ENCODE measurements at places on chromosomes 3 and 15. TPM values are rescaled to one million over a fixed set of nuclear protein-coding genes. Genes with fewer than 3 reads are reported as not detected.

DNA sequence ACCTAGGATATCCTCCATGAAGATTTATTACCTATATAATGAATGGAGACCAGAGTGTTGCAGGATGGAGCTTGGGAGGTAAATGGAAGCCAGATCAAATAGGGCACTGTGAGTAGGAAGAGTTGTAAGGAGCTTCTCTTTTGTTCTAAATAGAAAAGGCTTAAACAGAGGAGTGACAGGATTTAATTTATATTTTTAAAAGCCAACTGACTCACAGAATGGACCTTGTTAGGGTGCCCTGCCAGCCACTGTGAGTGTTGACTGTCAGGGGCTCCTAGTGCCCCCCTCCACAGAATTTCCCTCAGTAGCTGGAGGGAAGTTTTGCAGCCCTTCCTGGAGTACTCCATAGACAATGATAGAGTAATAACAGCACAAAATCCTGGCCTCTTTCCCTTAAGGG lies 547.5 kb downstream of the MCTP2 start:
- no peak for DNase-seq

GRCh38 chr15:91109885-91110284 lies 9.8 kb downstream of the SV2B start:
- no peak for DNase-seq

The VEPH1 gene
- polyA plus RNA-seq, result 36.4 TPM

GRCh38 chr3:124569761-124570160 lies 160.5 kb upstream of the UMPS start:
- DNase-seq, result no peak

The STAB1 gene
- not detected for polyA plus RNA-seq

The CCDC71 gene
- polyA plus RNA-seq, result 27.7 TPM

- DNase-seq, result no peak
Measured at GRCh38 chr3:48945432-48945831, 26.8 kb downstream of the ARIH2 start.

DNA sequence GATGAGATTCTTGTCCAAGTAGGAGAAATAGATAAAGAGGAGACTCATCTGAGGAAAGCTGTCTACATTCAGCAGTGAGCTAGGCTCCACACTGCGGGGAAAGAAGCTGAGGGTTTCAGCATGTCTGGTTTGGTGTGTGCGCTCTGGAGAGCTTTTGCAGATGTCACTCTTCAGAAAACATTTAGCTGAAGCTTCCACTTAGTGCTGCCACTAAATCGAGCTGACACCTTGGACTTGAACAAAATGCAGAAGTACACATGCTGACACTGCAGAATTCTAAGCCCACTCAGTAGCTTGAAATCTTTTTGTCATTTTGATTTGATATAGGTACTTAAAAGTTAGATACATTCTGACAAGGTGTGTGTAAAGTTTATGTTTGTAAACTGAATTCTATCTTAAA lies 32.3 kb upstream of the CRTC3 start:
- no peak for DNase-seq

The GUCA1C gene
- not detected for polyA plus RNA-seq

DNA sequence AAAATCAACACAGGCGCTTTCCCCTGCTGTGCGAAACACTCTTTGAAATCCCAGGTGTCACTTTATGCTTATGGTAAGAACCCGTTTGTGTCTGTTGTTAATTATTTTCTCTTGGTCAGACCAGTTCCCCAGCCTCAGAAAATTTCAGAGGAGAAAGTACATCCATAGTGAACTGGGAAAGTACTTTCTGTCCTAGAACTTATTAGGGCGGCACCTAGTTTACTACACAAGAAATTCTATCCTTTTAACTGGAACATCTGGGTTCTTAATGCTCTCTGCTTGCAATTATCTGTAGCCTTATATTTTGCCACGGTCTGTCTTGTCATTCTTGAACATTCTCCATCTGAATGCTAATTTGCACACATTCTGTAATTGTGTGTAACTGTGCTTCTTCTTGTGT lies 215.0 kb downstream of the PTPRG start:
- no peak for DNase-seq

The CDHR4 gene
- 0.09 TPM for polyA plus RNA-seq

The MITF gene
- 32.2 TPM for polyA plus RNA-seq

- DNase-seq, result no peak
Measured at GRCh38 chr3:184783319-184783718, 28.6 kb upstream of the VPS8 start.

The NAA80 gene
- polyA plus RNA-seq, result 4.6 TPM

The GCSAM gene
- not detected for polyA plus RNA-seq

DNA sequence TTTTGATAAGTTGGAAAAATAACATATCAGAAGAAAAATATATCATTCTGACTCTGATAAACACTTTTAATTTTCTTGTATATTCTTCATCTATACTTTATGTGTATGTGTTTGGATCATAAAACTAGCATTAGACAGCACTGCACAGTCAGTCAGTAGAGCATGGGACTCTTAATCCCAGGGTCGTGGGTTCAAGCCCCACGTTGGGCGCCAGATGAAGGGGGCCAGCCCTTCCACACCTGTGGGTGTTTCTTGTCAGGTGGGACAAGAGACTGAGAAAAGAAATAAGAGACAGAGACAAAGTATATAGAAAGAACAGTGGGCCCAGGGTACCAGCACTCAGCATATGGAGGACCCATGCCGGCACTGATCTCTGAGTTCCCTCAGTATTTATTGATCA lies 546.0 kb upstream of the NR2F2 start:
- no peak for DNase-seq

GRCh38 chr15:47184003-47184907 lies 533.0 kb upstream of the SEMA6D start:
- DNase-seq, result no peak

DNA sequence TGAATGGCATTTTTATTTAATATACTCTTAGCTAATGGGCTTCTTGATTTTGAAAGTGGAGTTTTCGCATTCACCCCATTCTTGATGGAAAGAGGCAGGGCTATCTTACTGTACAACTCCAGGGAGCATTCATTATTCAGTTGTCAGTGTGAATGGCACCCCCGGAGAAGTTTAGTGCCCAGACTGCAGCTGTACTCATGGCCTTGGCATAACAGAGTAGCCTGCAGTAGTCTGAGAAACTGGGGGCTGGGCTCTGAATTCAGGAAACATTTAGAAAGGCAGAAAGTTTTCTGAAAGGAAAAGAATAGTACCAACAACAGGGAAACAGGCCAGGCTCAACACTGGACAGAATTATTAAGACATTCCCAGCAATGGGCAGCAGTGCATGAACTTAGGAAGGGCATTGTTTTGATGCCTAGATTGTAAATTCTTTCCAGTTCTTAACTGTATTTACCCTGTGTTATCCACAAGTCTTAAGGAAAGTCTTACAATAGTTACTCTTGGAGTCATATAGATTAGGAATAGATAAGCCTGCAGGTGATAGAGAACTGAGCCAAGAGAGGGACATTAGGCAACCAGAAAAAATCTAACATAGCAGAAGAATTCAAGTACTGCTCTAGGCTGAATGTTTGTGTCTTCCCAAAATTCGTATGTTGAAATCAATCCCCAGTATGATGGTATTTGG lies 44.4 kb downstream of the TIPARP start:
- DNase-seq, result no peak

DNA sequence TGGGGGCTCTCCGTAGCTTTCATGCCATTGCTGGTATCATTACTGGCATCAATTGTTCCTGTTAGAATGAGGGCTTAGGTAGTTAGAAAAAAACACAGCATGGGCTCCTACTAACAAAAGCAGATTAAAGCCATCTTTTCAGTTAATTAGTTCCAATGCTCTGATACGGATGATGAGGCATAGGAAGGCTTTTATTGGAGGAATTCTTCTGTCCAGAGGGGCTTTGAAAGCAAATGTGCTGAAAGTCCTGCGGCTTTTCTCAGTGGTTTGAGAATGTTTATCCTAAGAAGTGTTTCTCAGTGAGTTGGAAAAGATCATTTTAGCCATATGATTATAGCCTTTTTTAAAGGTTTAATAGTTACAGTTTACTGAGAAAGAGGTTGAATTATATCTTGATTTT lies 198.5 kb downstream of the THSD4 start:
- DNase-seq, result no peak

The CHDH gene
- 0.02 TPM for polyA plus RNA-seq

The SAMD7 gene
- not detected for polyA plus RNA-seq

GRCh38 chr3:179949869-179950268 lies 86.9 kb downstream of the PEX5L start:
- DNase-seq, result no peak

GRCh38 chr3:126338790-126339288 lies 18.4 kb downstream of the KLF15 start:
- no peak for DNase-seq

DNA sequence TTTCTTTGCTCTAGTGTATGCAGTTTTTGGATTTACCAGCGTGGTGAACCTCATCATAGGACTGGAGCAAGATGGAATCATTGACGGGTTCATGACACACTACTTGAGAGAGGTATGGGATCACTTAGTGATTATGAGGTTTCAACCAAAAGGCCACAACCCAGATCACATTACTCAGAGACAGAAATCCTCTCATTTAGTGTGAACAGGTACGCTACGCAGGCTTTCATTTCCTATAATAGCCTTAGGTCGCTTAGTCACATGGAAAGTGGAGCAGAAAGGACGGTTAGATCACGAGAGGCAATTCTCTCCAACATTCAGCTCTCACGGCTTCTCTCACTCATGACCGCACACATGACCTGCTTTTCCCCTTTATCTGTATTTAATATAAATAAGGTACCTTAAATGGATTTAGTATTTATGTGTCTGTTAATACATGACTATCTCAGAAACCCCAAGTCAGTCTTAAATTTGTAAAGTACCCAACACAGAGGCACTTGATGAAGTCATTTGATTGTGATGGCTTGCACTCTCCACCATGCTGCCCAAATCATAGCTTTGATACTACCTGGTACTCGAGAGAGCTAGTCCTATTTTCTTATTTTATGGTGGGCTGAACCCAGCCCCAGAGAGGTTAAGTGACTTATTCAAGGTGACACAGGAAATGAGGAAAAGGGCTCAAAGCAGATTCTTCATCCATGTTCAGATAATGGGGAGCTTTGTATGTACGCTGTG lies 8.6 kb downstream of the TM6SF1 start:
- no peak for DNase-seq

DNA sequence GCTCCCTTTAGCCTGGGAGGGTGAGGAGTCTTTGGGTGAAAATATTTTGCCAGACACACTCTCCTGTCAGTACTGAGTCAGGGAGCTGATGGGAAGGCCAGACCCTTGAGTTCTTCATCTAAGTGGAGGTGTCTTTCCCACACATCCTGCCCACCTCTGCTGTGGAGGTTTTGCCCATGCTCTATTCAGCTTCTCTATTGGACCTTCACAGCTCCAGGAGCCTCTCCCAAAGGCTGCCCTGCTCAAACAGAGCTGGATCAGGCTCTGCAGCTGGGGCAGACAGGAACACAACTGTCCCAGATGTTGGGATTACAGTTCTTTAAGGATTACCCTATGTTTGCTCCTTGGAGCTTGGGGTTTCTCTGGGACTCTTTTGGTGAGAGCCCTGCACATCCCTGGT lies 77.9 kb downstream of the SPSB4 start:
- no peak for DNase-seq

The STAC gene
- polyA plus RNA-seq, result 1.5 TPM

- no peak for DNase-seq
Measured at GRCh38 chr3:42590989-42591756, 513 bp downstream of the SS18L2 start.

DNA sequence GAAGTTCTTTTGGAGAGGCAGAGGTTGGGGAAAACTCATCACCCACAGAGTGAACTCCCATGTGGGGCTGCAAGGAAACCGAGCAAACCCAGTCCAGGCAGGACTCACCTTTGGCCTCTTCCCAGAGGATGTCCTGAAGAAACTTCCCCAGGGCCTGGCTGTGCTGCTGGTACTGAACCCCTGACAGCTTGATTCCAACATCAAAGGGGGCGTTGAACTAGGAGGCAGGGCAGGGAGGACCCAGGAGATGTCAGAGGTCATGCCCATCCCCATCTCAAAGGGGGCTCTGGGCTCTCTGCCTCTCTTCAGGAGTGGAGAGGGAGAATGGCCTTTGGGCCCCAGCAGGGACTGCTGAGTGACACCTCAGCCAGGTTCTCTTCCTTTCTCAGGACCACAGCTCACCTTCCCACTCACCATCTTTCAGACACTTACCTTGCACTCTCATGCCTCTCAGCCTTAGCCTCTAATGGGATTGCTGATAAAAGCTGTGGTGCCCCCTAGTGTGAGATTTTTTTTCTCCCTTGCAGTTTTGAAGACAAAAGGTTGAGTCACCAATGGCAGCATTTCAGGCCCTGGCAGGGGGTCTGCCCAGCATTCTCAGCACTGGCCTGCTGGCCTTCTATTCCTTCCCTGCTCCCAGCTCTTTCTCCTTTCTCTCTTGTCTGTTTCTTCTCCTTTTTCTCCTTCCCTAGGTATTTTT lies 6.0 kb downstream of the GHRL start:
- DNase-seq, result peak; percentile 24

The IL12A gene
- polyA plus RNA-seq, result 3.6 TPM

DNA sequence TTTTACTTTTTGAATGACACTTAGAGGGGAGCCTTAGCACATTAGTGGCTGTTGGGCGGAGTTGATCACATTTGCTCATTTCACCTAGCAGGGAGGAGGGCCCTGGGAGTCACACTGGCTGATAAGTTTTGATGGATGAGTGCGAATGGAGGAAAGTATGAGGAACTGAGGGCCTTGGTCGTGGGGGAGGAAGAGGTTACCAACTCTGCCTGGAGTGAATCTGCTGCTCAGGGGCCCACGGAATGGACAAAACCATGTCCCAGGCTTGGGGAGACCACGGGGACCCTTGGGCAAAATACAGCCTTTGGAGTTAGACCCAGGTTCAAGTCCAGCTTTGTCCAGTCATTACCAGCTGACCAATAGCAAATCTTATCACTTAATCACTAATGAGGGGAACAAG lies 5.1 kb upstream of the FLNB start:
- no peak for DNase-seq

The SSR3 gene
- polyA plus RNA-seq, result 328 TPM

Data from AG04450 (cell line).